Astrocyte of the spinal cord (primary cell): ENCODE measurements at places on chromosomes 12 and 14.
A peak's percentile ranks its signal among the peaks of the same experiment; 100 is the strongest.

GRCh38 chr14:103867020-103867419, 19.6 kb upstream of the PPP1R13B start:
- no peak for DNase-seq

DNA sequence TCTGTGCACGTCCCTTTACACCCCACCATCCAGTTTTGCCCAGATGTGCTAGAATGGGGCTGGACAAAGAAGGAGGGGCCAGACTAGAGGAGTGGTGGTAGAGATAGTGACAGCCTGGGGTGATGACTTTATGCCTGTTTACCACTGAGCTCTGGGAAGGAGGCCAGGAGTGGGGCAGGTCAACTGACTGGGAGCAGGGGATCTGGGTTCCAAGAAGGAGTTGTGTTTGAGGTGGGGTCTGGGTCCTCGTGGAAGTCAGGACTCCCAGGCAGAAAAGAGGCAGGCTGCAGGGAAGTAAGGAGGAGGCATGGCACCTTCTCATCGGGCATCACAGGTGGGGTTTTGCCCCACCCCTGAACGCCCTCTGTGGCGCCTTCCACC, 315 bp downstream of the LTB4R2 start:
- DNase-seq: no peak

DNA sequence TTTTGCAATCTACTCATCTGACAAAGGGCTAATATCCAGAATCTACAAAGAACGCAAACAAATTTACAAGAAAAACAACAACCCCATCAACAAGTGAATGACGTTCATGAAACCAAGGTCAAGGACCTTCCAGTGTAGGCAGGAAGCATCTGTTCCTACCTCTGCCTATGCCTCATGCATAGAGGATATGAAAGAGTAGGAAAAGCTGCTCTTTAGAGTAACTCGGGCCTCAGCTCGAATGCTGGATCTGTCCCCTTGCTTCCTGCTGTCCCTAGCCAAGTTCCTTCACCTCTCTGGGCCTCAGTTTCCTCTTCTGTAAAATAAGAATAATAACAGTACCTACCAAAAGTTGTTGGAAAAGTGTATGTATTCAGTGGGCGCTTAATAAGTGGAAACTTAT, 65.0 kb downstream of the FOXN4 start:
- no peak for DNase-seq

DNA sequence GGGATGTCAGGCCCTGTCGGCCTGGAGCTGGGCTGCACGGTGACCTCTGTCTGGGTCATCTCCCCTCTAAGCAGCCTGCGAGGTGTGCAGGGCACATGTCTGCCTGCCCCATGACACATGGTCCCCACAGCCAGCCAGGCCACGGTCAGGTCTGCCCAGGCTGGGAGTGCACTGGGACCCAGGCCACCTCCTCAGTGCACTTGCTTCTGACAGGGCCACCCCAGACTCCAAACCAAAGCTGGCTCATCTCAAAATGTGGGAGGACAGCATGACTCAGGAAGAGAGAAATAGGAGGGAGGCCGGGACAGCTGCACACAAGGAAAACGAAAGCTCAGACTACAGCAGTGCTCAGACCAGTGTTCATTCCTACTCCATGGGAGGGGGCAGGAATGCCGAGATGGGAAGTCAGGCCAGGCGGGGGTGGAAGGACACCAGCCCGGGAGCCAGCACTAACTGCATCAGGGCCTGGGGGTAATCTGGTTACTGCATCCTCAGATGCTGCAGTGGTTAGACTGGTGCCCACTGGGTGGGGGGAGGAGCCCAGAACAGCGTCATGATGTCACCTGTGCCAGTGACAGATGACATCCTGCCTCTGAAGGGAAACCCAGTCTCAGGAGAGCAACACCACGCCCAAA, 4.0 kb downstream of the P2RX2 start:
- DNase-seq: peak; percentile 64

DNA sequence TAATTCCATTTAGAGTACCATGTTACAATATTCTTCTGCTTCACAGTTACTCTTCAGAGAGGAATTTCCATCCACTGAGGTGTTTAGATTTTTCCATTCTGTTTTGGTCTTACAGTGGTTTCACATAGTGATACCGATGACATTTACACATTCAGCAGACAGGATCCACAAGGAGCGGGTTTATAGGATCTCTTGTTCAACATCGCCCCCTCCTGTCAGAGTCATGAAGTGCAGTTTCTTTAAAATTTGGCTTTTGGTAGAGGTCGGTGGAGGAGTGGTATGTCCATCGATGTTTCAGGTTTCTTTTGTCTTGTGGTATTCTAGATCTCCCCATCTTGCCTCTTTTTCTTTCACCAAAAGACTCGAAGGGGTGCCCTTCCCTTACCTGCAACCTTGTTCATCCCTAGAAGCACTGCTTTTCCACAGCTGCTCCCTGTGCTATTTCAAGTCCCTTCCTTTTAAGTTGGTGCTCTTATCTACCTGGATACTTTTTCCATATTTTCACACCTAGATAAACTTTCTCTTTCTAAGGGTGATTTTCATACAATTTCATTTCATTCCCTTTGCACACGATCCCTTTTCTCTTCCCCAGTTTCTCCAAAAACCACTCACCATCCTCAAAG, 181.3 kb downstream of the ITPR2 start:
- DNase-seq: peak; percentile 81

DNA sequence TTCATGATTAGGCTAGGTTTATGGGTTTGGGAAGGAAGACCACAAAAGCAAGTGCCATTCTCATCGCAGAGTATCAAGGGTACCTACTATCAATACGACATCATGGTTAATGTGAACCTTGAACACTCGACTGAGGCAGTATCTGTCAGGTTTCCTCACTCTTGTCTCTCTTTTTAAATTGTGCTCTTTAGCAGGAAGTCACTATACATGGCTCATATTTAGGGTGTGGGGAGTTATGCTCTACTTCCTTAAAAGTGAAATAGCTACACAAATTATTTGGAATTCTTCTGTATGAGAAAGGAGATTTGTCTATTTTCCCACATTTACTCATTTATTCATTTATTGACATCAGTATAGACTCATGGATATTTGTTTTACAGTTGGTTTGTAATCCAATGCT, 5.9 kb upstream of the CLEC4E start:
- no peak for DNase-seq

GRCh38 chr14:89792489-89793366, 161.8 kb downstream of the EFCAB11 start:
- DNase-seq: no peak

GRCh38 chr12:4270016-4270830, 3.3 kb upstream of the CCND2 start:
- DNase-seq: no peak
